ENCODE measurements at places on chromosomes 4 and X.

DNA sequence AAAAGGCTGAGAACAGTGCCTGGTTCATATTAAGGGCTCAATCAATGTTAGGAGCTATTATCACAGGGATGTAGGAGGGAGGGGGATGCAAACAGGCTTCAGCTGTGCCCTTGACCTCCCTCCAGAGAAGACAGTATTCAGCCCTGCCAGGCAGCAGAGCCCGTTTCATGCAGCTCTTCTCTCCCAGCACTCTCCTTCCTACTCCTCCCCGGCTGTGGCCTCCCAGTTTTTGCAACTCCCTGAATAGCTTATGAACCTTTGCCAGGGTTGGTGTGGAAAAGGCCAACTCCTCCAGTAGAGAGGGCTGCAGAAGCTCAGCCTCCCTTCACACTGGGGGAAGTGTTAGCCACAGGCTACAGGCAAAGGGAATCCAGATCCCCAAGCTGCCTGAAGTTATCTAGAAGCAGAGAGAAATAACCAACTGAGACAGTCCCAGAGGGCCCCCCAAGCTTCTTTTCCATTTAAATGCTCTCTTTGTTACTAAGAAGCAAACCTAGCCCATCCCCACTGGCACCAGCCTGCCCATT, 31.7 kb upstream of the APLN start:
- DNase-seq = no peak

DNA sequence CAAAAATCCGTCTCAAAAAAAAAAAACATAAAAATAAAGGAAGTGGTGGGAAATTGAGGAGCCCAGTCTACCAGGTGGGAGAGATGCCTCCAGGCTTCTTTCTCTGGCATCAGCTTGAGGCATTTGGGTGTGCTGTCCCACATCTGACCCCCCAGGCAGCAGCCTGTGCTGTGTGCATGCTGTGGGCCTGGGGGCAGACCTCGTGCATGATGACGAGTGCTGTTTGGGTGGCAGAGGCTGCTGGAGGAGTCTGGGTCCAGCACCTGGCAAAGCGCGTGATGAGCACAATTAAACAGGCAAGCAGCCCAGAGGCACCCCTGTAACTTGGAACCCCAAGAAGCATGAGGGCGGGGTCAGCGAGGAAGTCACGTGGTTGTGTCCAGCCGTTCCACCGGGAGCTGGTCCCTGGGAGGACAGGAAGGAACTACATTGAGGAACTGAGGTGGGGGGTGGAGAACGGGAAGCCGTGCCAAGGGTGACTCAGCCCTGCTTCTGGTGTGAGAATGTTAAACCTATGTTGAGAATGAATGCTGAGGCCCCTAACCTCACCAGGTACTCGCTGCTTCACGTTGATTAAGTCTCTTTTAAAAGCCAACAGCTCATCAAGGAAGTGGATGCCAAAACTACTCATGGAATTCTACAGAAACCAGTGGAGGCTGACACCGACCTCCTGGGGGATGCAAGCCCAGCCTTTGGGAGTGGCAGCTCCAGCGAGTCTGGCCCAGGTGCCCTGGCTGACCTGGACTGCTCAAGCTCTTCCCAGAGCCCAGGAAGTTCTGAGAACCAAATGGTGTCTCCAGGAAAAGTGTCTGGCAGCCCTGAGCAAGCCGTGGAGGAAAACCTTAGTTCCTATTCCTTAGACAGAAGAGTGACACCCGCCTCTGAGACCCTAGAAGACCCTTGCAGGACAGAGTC, 6.1 kb downstream of the TACC3 start:
- no peak for DNase-seq

GRCh38 chrX:104833401-104833800, 267.4 kb downstream of the IL1RAPL2 start:
- DNase-seq = no peak

GRCh38 chr4:26197018-26197779, 123.6 kb upstream of the RBPJ start:
- no peak for DNase-seq

GRCh38 chr4:57548856-57549255, 438.7 kb upstream of the IGFBP7 start:
- DNase-seq = no peak

- DNase-seq = no peak
Observed at GRCh38 chr4:110411574-110412011, 64.4 kb upstream of the ENPEP start.

- DNase-seq = no peak
Observed at GRCh38 chrX:70826715-70827114, 81.8 kb downstream of the TEX11 start.

GRCh38 chr4:74041418-74041817, 2.9 kb upstream of the CXCL3 start:
- DNase-seq = no peak

DNA sequence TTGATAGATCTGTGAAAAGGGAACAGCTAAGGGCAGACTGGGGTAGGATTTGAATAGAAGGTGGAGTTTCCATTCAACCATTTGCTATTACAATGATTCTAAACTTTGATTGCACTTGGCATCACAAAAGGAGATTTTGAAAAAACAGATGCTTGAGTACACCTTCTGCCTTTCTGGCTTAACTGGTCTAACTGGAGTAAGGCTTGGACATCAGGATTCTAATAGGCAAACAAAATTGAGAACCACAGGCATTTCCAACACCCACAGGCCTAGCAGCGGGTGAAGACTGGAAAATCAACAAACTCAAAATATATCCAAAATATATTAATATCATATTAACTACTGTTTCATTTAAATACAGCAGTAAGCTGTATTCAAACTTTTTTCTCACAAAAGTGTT, 1.9 kb upstream of the VEGFC start:
- no peak for DNase-seq

GRCh38 chr4:37922328-37922727, 31.4 kb downstream of the TBC1D1 start:
- no peak for DNase-seq

- no peak for DNase-seq
Observed at GRCh38 chr4:81723019-81723884, 251.5 kb upstream of the RASGEF1B start.

GRCh38 chr4:79862821-79863220, 210.2 kb downstream of the ANTXR2 start:
- no peak for DNase-seq

GRCh38 chr4:178553201-178553600, 1111.0 kb upstream of the AGA start:
- no peak for DNase-seq

- no peak for DNase-seq
Observed at GRCh38 chr4:117267317-117267716, 181.9 kb upstream of the TRAM1L1 start.

DNA sequence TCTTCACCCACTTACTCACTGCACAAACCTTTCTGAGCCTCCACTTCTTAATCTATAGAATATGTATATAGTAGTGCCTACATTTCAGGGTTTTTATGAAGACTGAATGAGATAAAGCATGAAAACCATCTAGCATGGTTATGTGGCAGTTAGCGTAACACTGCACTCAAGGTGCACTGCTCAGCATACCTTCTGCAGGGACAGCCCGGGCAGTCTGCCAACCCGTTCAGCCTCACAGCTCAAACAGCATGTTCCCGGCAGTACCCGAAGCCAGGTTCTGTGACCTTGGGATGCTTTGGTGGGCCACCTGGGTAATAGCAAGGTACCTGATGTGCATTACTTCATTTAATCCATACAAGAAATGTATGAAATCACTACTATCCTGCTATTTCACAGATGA, 81.4 kb downstream of the DOCK11 start:
- DNase-seq = no peak

DNA sequence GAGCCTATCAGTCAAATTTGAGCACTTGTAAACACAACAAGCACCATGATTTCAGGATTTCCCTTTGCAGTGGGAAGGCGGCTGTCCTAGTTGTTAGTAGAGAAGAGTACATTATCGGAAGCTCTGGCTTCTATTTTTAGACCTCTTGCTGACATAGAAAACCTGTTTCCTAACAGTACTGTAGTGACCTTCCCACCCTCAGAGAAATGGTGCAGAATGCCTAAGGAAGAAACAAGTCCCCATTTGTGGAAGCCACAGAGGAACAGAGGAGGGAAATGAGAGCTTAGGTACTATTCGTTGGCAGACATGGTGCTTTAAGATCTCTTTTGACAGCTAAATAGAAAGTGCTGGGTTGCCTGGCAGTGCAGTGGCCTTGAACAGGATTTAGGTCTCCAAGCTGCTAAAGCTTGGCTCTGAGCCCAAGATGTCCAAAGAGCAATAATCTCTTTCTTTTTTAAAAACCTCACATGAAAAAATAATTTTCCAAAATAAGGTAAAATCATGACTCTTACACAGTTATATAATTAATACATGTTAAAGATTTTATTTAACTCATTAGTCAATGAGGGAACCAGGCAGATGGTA, 24.9 kb downstream of the GLRA2 start:
- DNase-seq = no peak

GRCh38 chr4:44118971-44119680, 329.5 kb downstream of the KCTD8 start:
- DNase-seq = no peak

DNA sequence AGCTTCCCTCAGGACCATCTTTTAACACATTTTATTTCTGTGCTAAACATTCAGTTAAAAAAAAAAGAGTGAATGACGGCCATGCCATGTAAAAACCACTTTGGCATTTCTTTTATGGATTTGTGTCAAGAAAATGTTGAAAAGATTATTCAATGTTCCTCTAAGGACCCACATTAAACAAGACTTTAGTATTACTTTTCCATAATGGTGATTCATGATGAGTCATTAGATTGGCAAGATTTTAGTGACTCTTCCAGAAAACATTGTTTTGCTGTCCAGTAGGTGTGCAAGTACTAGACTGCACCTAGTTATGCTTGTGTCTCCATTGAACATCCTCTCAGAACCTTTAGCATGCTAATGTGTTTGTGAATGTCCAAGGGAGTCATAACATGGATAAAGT, 748.6 kb downstream of the STPG2 start:
- DNase-seq = no peak

DNA sequence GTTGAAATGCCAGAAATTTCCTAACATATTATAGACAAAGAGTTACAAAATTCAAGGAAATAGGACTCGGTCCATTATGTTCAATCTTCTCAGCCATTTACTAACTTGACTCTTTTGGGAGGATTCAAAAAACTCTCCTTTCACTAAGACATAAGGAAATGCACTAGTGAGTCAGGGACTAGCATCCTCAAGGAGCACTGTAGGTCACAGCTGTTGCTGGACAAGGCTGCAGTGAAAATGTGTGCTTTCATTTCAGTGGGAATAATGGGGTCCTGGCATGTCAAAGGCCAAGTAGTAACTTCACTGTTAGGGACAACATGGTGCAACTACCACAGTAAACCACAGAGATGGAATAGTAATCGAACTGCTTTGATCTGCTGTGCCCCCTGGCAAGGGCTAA, 56.9 kb upstream of the ABCG2 start:
- no peak for DNase-seq

DNA sequence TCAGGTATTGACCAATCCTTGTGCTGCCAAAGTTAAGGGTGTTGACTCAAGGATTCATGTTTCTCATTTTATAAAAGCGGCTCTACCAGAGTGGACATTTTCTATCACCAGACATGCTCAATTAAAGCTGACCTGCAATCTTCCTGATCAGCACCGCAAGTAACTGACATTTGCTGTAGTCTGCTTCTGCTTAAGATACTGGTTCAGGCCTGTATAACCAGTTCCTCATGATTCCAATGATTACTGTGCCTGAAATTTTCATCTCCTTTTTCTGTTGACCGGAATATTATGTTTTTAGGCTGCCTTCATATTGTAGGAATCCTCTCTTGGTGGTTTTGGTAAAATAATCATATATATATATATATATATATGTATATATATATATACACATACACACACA, 160.2 kb upstream of the SPIN4 start:
- DNase-seq = no peak

- no peak for DNase-seq
Observed at GRCh38 chrX:101357166-101357795, 8.7 kb upstream of the TIMM8A start.

DNA sequence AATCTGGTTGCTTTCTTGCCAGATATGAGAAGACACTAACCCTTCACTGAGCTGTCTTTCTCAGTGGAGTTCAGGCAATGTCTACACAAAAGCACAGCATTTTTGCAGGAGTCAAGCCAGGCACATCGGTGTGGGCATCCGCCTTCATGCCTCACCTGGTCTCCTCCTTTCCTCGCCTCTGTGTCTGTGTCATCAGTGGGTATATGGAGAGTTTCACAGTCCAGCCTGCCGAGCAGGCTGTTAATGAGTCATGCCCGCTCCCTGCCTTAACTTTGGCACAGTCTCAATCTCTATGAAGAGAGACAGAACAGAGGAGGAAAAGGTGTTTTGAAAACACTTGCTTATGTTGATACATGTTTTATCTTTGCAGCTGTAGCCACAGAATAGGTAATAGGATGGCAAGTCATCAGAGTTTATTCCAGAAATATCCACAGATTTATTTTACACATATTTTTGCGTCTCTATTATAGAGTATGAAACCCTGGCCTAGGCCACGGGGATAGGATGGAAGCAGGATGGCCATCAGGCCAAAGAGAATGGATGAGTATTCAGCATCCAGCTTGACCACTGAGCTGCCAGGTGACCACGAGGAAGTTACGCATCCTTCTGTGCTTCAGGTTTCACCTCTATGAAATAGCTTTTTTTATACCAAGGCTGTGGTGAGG, 32.8 kb upstream of the MAML3 start:
- no peak for DNase-seq

- no peak for DNase-seq
Observed at GRCh38 chr4:171785388-171785787, 27.8 kb upstream of the GALNTL6 start.

DNA sequence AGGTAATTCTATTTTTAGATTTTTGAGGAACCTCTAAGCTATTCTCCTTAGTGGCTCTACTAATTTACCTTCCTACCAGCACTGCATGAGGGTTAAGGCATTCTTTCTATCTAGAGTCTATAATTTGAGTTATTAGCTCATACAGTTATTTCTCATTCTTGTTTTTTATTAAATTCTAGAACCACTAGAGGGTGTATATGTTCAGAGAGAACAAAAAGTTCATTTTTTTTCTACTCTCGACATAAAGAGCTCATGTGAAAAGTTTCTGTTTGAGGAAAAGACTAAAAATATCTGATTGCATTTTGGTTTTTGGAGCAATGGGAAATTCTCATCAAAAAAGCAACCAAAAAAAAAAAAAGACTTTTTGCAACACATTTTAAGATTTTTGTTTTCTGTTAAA, 57.0 kb upstream of the LRAT start:
- DNase-seq = no peak

DNA sequence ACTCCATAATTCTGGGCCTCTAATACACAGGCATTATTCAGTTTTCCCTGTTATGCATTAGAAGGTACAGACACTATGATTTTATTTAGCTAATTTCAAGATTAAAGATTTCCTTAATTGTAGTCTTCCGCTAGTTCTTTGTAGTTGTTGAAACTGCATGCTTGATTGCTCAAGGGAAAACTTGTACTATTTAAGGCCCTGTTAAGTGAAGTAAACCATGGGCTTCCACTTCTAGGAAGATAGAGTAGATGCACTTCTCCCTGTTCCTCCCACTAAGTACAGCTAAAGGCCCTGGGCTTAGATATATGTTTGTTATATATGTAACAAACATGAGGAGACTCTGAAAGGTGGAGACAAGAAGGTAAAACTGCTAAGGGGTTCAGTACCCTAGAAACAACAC, 215.8 kb upstream of the LEF1 start:
- DNase-seq = no peak

- no peak for DNase-seq
Observed at GRCh38 chrX:105636667-105637066, 185.7 kb upstream of the NRK start.
